GM12864 (cell line): ENCODE measurements at places on chromosomes 2 and 18.

DNA sequence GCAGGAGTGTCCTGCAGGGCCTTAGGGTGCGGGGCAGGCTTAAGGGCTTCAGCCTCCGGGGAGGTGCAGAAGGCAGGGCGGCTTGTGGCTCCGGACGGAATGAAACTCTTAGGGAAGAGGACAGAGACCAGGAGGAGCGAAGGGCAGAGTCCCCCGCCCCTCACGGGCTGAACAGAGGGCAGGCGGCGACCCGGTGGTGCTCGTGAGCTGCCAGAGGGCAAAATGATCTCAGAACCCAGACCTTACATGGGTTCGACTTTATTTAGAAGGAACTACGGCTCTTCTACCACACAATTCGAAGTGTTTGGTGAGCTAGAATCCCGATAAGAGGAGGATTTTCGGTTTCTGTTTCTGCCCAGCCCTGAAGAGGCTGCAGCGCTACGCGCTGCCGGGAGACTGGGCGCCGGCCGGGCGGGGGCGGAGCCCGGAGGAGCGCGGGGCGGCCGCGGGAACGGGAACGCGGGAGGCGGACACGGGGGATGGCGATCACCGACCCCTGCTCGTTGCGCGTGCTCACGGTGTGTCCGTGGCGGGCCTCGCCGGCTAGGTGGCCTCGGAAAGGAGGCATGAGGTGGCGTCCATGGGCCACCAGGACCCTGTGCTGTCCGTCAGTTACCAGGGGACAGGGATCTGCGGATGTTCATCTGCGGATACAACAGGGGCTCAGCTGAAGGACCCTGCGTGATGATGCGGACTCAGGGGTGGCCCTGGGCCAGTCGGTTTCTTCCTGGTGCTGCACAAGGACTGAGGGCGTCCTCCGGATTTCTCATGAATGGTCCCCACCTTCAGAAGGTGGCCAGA lies 4.2 kb upstream of the SP100 start:
- peak; percentile 53 for DNase-seq

DNA sequence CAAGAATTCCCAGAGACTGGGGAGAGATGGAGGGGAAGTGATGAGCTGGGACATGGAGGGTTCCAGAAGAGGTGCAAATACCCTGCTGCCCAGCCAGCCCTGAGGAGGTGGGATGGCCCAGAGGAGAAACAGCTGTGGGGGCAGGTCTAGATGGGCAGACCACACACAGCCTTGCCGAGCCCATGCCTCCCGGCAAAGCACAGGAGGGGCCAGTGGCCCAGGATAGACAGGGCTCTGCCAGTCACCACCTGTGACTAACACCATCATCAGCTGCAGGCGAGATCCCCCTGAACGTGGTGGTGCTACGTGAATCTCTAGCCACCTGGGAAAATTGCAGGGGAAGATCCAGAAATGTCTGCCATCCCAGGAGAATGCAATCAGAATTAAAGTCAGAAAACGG lies 39.4 kb downstream of the SCTR start:
- no peak for DNase-seq

DNA sequence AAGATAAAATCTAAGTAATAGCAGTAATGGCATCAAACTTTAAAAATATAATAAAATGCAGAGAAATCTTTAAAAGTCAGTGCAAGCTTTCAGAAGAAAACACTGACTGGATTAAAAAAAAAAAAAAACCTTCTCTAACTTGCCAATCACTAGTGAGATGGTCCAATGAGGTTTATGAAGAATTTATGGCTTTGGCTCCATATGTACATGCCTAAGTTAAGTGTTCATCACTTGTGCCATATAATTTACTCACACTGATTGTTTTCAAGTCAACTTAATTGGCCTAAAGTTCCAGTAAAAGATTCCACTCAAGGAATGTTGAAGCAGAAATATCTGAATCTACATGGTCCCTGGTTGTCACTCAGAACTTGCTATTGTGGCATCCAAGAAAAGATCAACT lies 40.7 kb upstream of the RAB27B start:
- DNase-seq, result no peak

DNA sequence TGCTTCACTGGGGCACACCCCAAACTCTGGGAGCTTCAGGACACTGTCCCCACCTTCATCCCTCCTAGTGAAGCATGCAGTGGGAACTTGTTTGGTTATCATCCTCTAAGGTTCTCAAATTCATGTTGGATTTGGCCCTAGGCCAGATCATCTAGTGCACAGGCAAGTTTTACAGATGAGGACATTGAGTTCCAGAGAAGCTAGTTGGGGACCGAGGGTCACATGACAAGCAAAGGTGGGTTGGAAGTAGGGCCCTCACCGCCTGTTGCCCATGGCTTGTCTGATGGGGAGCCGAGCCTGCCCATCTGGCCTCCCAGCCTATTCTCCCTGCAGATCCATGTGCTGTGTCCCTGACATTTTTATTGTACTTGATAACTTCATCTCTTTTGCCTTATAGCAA lies 2.8 kb downstream of the PRKCE start:
- DNase-seq, result no peak

GRCh38 chr2:149258531-149258930 lies 71.9 kb upstream of the LYPD6 start:
- DNase-seq, result no peak

DNA sequence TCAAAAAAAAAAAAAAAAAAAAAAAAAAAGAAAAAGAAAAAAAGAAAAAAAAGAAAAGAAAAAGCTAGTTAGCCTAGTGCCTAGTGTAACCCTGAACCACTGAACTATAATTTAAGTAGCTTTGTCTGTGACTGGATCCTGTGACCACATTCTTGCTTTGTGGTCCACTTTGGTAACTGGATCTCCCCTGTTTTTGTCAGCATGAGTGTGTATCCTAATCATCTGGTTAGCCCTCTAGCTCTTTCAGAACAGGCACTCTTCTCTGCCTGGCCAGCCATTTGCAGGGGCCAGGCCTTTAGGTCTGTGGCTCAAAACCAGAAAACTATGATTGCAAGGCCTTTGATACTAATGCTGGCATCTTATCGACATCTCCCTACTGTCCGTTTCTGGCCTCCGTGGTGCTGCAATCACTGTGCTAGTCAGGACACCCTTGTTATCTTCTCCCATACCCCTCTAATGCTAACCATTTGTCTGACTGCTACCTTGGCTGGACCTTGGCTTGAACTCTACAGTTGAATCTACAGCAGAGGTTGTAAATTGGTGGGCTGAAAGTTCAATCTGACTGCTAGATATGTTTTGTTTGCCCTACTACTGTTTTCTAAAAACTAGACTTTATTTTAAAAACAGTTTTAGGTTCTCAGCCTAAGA lies 40.5 kb downstream of the RBKS start:
- no peak for DNase-seq

DNA sequence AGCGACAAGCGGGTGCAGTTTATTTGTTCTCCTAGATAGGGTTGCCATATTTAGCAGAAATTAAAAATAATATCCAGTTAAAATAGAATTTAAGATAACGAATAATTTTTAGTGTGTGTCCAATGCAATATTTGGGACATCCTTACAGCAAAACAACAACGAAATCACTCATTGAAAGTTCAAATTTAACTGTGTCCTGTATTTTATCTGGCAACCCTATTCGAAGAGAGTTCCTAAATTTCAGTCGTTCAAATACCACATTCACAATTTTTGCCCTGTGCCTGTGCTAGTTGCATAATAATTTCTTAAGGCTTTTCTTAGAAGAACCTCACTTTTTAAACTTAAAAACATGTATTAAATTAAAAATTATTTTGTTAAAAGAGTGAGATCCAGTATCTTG lies 664 bp downstream of the DGUOK start:
- no peak for DNase-seq
